ENCODE measurements at places on chromosomes 16 and 17.

GRCh38 chr17:78682363-78682762 lies 99.7 kb downstream of the CYTH1 start:
- DNase-seq = no peak

- peak; percentile 68 for DNase-seq
Observed at GRCh38 chr17:50425682-50426471, at the start of gene ACSF2. Gene ACSF2 (plus strand): TSS chr17:50426218. CDS start chr17:50426262, 44 bp downstream.

GRCh38 chr17:64156670-64157069 lies 26.7 kb upstream of the ERN1 start:
- no peak for DNase-seq

DNA sequence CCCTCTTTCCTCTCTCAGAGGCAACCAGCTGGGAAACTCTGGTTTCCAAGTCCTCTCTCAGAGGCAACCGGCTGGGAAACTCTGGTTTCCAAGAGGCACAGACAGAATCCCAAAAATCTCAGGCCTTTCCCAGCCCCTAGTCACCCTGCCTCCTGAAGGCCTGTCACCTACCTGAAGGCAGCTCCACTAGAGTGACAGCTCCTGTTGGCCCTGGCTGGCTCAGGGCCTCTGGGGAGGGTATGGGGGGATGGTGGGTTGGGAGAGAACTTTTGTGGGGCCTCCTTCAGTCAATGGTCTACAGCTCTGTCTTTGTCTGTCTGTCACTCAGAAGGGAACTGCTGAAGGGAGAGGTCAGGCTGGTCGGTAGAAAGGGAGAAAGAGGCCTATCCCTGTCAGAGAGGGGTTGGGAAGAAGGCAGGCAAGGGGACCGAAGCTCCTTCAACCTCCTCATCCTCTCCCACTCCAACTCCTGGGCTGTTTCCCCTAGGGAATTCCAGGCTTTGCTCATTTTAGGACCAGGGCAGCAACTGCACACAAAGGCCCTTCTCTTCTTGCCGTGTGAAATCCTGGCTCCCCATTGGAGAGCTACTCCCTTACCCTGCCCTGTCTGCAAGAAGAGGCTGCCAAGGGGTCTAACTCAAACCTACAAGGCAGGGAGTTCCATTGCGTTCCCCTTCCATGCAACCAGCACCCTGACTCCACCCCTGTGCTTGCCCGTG lies 23.6 kb downstream of the COPZ2 start:
- no peak for DNase-seq

- DNase-seq = no peak
Observed at GRCh38 chr16:12057266-12057665, 80.7 kb downstream of the SNX29 start.

- no peak for DNase-seq
Observed at GRCh38 chr17:61444831-61445230, 7.4 kb upstream of the TBX4 start.

- no peak for DNase-seq
Observed at GRCh38 chr17:64978138-64978537, 58.9 kb upstream of the LRRC37A3 start.
